ENCODE measurements at places on chromosomes 3 and 15. TPM values are rescaled to one million over a fixed set of nuclear protein-coding genes. Genes with fewer than 3 reads are reported as not detected.

GRCh38 chr3:64047787-64048186 lies 24.5 kb upstream of the PSMD6 start:
- DNase-seq, result no peak

- DNase-seq, result no peak
These were observed 364.9 kb upstream of the DPPA4 start for GRCh38 chr3:109702252-109702651.

- no peak for DNase-seq
These were observed 725 bp downstream of the SRP14 start for GRCh38 chr15:40038275-40038637.

DNA sequence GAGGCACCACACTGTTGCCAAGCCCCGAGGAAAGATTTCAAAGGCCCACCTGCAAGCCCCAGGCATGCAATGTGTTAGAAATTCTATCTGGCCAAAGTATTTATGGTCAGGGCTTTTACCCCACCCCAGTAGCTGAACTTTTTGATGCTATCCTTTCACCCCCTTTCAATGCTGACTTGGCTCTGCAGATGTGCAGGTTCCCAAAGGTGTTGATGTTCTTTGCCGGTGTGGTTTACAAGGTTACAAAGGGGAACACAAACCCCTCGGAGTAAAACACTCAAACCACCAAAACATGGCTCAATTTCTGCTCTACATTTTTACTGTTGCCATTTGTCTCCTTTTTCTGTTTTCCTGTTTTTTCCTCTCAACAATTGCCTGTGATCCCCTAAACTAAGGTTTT lies 145.4 kb upstream of the BNIP2 start:
- DNase-seq, result no peak

GRCh38 chr15:62021991-62022600 lies 38.2 kb downstream of the VPS13C start:
- DNase-seq, result no peak

DNA sequence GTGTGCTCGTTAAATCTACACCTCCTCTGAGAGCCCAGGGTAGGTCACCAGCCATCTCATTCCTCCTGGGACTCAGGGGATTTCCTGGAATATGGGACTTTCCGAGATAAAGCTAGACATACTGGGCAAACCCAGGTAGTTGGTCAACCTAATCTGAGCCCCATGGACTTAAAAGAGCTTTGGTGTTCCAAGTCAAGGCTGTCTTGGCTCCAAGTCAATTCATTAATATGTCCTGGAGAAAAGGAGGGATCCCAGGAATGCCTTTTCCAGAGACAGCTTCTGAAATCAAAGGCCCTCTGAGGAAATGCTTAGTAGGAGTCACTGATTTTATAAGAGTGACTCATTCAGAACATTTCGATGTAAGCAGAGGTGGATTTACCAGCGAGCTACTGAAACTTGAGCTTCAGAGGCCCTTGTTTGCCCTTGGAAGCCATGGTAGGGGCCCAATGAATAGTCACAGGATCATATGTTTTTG lies 137.3 kb upstream of the UBE2E1 start:
- DNase-seq, result no peak

- no peak for DNase-seq
These were observed 50.9 kb downstream of the PLXNA1 start for GRCh38 chr3:127033786-127034185.

The TMOD2 gene
- 5.3 TPM for polyA plus RNA-seq

The GMPPB gene
- polyA plus RNA-seq, result 13.1 TPM

The STX19 gene
- 0.30 TPM for polyA plus RNA-seq

Data from right renal pelvis (tissue), 4 donors.